Stimulated activated CD4-positive, alpha-beta T cell treated with anti-CD3 and anti-CD28 coated beads, Interleukin-12 subunit alpha, Interleukin-12 subunit beta, amount 100 ng/mL, for 48 hours (primary cell): ENCODE measurements at places on chromosomes 12 and 14.
A peak's percentile ranks its signal among the peaks of the same experiment; 100 is the strongest.

DNA sequence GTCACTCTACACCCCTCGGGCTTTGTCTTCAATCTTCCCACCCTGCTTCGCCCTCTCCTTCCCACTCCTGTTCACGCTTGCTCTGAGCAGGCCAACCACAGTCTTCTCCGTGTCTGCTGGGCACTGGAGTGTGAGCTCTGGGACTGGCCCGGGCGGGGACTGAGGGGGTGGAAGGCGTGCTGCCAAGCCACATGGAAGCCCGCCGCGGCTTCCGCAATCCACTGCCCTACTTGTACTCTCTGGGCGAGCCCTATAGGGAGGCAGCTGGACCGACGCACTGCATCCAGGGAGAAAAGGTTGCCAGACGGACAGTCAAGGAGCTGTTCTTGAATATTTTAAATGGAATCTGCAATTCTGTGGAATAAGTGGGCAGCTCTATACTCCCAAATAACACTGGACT lies 24.8 kb downstream of the GOLGA3 start:
- DNase-seq: no peak

DNA sequence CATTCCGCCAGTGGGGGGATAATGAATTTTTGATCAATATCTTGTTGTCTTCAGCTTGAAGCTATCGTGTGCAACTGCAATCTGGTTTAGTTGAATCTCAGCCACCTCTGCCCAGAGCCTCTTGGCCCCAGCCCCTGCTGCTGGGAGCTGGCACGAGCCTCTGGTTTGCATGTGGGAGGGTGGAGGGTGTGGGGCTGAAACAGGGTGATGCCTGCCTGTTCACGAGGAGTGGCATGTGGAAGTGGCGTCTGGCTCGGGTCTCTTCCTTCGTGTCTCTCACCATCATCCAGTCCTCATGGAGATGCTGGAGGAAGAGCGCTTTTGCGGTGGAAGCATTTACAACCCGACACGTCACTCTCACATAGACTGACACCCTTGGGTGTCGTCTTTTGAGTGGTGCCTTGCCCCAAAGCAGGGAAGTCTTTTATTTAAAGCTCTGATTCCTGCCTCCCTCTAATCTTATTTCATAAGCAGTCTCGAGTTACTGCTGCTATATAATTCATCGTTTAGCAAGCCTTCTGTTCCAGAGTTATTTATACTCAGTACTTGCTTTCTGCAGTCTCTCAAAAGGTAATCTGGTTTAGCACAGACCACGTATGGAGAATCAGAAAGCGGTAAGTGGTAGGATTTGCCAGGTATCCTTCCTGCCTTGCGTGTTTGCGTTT lies 64.5 kb downstream of the AACS start:
- no peak for DNase-seq

DNA sequence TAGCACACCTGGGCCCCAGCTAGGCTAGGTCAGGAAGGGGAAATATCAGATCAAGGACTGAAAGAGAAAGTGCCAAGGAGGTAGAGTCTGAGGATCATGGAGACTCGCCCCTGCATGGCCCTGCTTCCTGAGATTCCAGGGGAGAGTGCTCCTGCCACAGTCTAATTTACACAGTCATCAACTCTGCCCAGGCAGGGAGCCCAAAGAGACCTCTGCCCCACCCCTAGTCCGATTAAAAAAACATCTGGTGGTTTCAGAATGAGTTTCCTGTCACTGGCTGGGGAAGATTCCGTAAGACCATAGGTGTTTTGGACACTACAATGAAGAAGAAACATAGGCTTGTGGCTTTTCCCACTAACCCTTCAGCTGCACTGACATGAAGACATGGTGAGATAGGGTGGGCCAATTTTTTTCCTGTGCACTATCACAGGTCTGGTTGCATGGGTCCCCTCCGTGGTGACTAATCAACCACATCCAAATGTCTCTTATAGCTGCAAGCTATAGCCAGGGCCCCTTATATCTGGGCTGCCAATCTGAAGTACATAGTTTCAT lies 31.5 kb upstream of the GZMB start:
- DNase-seq: peak; percentile 59

GRCh38 chr14:36087411-36087810 lies 89.1 kb downstream of the PTCSC3 start:
- no peak for DNase-seq

DNA sequence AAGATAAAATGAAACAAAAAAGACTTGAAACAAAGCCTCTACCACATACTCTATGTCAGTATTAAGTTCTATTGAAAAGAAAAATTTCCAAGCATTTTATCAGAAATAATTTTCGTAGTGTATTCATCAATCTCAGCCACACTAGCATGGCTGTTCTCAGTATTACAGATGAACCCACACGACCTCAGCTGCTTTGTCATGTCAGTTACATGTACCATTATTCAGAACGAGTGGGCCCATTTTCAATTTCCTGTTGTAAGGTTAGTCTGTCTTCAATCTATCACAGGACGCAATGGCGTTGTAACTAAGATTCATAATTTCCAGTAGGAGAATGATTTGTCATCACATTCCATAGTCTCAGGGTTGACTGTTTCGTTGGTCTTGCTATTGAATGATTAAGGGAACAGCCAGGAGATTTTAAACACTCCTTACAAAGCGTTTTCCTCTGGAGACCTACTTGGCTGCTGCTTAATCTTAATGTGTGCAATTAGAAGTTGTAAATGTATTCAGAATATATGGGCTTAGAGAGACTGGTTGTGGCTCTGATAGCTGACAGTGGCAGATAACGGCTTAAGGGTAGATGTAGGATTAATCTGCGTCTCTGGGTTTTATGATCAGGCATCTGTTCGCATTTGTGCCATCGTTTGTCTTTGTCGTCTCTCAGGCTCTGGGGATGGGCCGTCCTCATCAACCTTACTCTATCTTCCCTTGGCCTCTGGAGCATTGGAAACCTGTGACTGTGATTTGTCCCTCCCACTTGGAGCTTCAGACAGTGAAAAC lies 65.4 kb downstream of the GLT1D1 start:
- no peak for DNase-seq

DNA sequence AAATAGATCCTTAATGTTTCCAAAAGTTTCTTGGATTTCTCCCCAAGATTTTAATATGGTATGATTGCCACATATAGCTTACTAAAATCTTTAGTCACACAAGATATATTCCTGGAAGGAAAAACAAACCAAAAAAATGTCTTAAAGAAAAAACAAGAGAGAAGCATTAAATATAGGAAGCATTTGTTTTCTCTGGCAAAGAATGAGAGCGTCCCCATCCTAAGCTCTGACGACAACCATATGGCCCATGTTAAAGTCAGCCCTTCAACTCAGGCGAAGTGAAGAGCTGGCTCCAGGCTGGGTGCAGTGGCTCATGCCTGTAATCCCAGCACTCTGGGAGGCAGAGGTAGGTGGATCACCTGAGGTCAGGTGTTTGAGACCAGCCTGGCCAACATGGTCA lies 35.6 kb downstream of the GCH1 start:
- DNase-seq: no peak

DNA sequence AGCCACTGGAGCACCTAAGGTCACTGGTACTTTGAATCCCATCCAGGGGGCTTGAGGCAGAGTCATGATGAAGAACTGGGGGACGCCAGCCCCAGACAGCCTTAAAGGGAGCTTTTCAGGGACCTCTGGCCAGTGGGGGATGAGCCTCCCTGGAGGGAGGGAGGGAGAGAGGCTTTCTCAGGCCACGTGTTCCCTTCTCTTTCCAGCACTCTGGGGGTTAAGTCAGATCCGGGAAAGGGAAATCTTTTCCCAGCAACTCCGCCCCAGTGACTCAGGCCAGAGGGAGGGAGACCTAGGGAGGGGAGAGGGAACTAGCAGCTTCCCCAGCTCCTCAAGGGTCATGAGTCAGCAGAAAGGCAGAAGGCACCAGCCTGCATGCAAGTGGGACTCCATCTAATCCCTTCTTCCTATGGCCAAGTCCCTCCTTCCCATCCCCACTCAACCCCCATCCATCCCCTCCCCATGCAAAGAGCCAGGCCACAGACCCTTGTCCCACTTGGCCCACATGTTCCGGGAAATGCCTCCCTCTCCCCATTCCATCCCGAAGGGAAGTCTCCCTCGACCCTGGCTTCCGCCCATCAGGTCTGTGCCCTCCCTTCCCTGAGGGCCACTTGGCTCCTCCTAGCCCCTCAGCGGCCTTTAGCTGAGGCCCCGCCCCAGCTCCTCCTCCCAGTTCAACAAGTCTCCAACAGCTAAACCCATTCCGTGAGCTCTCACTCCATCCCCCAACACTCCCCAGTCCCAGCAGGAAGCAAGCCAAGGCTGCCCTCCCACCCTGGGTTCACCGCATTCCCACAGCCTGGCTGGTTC lies 5.6 kb downstream of the TNFRSF1A start:
- DNase-seq: peak; percentile 71

- DNase-seq: no peak
These were observed 476.1 kb upstream of the SOX5 start for GRCh38 chr12:24425601-24425970.

GRCh38 chr14:42884100-42884499 lies 1277.4 kb downstream of the LRFN5 start:
- DNase-seq: no peak

- no peak for DNase-seq
These were observed 50.5 kb downstream of the HSPB8 start for GRCh38 chr12:119229205-119229604.

DNA sequence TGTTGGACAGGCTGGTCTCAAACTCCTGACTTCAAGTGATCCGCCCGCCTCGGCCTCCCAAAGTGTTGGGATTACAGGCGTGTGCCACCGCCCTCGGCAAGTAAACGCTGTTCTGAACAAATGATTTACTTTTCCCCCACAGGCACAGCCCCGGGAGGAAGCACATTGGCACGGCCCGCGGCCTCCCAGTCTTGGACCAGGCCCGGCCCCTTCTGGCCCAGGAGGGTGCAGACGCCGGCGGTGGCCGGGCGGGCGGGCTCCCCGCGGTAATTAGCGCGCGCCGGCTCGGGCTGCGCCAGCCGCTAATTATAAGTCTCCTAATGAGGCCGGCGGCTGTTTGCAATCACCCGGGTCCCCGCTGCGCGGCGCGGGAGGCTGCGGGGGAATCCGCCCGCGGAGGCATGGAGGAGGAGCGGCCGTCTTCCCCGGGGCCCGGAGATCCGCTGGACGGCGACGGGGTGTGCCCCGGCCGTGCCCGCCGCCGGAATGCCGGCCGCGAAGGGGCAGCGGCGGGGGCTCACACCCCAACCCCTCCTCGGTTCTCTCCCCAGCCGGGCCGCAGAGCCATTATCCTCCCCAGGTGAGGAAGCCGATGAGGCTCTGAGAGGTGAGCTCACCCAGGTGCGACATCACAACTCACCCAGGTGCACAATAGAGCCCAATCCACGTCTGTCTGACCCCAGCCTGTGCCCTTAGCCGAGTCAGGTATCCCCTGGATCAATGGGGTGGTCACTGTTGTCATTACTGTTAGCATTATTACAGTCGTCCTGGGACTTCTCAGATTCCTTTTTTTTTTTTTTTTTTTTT lies 3.3 kb upstream of the POP5 start:
- DNase-seq: no peak

DNA sequence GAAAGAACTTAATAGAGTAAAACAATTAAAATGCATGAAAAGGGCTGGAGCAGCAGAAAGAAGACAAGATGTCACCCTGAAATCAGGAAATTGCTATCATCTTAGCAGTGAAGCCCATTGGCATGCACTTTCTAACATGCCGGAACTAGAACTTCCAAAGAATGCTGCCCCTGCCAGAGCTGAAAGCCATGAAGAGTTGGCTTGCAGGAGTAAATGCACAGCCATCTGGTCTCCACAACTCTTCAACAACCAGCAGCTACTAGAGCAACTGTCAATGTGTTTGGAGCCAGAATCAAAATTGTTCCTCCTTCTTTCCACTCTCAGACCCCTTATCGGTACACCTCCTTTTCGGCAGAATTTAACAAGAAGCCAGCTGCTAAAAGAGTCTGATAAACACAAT lies 414.1 kb downstream of the KCNH5 start:
- no peak for DNase-seq

- no peak for DNase-seq
These were observed 191.9 kb downstream of the EPS8 start for GRCh38 chr12:15597125-15597830.

GRCh38 chr14:98278800-98279199 lies 993.2 kb downstream of the BCL11B start:
- DNase-seq: no peak

DNA sequence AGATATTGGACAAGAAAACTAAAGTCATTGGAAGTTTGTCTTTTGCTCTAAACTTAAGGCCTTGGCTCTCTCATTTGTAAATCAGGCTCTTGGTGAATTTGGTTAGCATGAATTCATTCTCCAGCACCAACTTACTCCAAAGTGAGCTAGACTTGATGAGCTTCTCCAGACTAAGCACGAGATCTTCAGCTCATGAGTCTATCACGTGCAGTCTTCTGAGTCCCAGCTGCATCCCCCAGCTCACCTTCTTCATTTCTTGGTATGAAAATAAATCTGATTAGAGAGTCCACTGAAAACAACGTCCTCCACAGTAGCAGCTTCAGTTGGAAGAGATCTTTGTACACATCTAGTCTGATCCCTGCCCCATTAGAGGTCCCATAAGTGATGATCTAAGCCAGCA lies 52.5 kb upstream of the DDX11 start:
- DNase-seq: no peak

GRCh38 chr12:91327131-91327530 lies 144.5 kb upstream of the DCN start:
- DNase-seq: no peak

- no peak for DNase-seq
These were observed 314.3 kb downstream of the TRHDE start for GRCh38 chr12:72586456-72586855.

GRCh38 chr14:103427485-103428443 lies 42.5 kb downstream of the MARK3 start:
- peak; percentile 21 for DNase-seq
